ENCODE measurements at places on chromosomes 11 and 22.
A peak's percentile ranks its signal among the peaks of the same experiment; 100 is the strongest.

GRCh38 chr11:83990160-83990733 is 704.1 kb upstream of the CCDC90B start:
- no peak for DNase-seq

DNA sequence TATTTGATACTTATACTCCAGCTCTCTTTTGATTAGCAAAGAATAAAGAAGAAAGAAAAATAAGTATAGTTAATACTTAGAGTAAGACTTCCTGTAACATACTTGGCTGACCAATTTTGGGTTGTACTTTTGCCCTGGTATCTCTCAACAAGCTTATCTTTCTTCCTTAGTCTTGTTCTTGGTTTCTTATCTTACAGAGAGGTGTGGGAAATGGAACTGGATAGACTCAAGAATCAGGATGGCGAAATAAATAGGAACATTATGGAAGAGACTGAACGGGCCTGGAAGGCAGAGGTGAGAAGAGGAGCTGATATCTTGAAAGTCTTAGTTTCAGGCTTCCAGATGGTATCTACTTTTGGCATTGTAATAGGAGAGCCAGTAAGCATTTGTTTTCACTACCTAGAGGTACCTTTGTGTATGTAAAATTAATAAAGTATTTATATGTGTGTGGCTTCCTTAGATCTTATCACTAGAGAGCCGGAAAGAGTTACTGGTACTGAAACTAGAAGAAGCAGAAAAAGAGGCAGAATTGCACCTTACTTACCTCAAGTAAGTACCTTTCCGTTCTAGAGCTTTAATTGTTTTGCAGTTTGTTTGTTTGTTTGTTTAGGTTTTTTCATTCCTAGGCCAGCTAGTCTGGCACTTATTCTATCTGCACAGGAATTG is 11.3 kb upstream of the BACE1-AS start:
- no peak for DNase-seq

DNA sequence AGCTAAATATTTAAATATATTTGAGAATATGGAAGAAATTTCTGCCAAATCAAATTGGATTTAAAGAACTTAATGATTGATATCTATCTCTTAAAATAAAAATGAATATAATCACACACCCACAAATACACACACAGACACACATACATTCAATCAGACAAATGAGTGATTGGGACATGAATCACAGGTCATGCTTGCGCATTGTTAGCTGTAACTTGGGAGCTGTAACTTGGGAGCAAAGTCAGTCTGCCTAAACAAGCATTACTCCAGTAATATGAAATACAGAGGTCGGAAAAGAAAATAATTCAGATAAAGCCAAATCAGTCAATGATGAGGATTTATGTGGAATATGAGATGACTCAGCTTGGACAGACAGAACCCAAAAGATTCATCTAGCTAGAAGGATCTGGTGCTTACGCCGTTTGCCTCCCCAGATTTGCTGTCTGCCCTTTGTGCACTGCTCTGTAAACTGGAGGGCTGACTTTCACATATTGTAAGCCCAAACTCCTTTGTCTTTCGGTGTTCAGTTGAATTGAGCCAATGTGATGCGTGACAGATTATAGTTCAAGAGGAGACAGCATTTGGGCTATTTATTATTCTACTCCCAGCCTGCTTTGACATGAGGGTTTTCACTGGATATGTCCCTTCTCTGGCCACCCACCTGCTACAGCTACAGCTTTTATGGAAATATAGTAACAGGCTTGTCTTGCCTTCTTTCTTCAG is 1.6 kb downstream of the OR56B1 start:
- no peak for DNase-seq

DNA sequence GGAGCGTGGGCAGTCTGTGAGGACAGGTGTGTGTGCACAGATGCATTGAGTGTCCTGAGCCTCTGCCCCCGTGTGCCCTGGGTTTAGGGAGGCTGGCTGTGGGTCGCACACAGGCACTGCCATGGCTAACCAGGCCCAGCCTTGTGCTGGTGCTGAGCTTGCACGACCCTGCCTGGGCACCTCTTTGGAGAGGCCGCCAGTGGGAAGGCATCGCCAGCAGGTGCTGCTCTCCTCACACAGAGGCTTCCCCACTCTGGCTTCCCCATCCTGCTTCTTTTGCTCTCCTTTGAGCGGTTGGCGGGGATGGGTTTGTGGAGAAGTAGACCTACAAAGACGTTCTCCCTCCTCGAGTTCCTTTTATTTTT is 4.1 kb downstream of the WNT7B start:
- no peak for DNase-seq

- no peak for DNase-seq
Observed at GRCh38 chr22:21677606-21678443, 12.0 kb downstream of the PPIL2 start.

- DNase-seq: no peak
Observed at GRCh38 chr11:108915666-108916065, 250.8 kb downstream of the DDX10 start.

DNA sequence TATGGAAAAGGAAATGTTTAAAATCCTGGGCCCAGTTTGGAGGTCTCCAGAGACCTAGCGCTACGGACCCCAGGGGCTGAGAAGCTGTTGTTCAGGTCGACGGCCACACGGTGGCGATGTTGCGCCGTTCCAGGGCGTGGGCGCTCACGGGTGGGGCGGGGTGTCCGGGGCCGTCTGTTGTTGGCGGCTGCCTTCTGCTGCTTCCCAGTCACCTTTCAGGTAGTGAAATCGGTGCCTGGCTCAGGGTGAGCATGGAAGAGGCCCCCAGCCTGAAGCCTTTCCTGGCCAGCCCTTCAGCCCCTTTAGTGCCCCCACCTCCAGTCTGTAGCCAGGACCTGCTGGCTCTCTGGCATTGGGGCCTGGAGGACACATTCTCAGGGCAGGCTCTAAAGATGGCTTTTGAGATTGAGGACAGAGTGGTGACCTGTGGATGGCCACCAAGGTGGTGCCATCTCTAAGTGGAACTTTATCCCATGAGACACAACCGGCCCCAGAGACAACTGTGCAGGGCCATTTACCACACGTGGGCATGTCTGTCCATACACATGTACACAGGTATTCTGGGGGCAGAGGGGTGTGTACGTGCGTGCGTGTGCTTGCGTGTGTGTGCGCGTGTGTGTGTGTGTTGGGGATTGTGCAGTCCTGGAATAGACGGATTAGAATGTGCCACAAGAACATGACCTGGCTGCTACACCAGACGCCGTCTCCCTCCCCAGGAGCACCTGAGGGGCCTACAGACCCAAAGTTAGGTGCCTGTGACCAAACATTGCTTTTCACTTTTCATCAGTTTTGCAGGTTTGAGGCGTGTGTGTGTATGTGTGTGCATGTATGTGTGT is 53.8 kb downstream of the ST14 start:
- DNase-seq: peak; percentile 54

DNA sequence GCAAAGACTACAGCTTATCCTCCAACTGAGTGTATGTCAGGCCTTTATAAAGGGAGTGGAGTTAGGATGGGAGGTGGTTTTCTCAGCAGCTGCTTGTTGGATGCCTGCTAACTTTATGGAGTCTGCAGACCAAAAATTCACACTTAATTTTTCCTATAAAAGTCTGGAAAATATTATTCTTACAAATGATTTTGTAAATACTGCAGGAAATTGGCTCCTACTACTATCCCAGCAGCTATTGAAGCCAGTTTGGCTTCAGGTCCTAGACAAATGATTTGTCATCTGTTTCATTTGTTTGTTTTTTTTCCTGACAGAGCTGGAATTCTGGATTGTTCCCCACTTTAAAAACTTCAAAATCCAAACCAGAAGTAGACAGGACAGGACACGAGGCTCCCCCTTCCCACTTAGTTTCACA is 292.5 kb downstream of the TMEM135 start:
- DNase-seq: no peak

GRCh38 chr11:130890039-130890745 is 26.1 kb downstream of the SNX19 start:
- DNase-seq: no peak

GRCh38 chr22:27456696-27457503 is 344.7 kb downstream of the MN1 start:
- DNase-seq: no peak

DNA sequence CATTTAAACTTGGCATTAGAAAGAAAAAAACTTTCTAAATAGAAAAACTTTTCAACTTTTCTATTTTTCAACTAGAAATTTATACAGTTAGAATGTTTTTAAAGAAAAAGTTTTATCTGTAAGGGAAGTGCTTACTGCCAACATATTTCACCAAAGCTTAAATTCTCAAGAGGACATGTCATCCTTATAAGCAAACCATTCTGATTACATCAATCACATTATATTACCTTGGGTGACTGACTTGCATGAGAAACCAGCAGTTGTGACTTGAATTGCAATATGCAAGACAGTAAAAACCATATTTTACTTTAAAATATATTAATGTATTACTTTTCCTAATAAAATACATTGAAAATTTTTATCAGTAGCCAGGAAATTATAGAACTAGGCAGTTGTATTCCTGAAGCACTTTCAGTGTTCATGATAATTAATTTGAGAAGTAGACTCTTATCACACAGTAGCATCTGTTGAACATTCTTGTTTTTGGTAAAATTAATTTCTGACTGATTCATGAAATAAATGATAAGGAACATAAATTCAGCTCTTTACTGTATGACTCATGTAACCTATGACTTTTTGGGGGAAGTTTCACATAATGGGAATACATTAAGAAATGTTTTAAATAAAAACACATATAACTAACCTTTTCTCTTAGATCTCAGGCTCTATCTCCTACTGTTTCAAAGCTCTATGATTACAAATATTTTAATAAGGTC is 345.0 kb upstream of the CCDC179 start:
- DNase-seq: no peak

- DNase-seq: no peak
Observed at GRCh38 chr11:98800696-98801095, 220.1 kb upstream of the CNTN5 start.

GRCh38 chr11:27705873-27706820 is 5.9 kb upstream of the BDNF start:
- no peak for DNase-seq

- no peak for DNase-seq
Observed at GRCh38 chr22:26732284-26732683, 74.9 kb downstream of the MIAT start.

GRCh38 chr11:27622541-27623300 is 77.5 kb downstream of the BDNF start:
- DNase-seq: no peak
